ENCODE measurements at places on chromosomes 4 and X.

DNA sequence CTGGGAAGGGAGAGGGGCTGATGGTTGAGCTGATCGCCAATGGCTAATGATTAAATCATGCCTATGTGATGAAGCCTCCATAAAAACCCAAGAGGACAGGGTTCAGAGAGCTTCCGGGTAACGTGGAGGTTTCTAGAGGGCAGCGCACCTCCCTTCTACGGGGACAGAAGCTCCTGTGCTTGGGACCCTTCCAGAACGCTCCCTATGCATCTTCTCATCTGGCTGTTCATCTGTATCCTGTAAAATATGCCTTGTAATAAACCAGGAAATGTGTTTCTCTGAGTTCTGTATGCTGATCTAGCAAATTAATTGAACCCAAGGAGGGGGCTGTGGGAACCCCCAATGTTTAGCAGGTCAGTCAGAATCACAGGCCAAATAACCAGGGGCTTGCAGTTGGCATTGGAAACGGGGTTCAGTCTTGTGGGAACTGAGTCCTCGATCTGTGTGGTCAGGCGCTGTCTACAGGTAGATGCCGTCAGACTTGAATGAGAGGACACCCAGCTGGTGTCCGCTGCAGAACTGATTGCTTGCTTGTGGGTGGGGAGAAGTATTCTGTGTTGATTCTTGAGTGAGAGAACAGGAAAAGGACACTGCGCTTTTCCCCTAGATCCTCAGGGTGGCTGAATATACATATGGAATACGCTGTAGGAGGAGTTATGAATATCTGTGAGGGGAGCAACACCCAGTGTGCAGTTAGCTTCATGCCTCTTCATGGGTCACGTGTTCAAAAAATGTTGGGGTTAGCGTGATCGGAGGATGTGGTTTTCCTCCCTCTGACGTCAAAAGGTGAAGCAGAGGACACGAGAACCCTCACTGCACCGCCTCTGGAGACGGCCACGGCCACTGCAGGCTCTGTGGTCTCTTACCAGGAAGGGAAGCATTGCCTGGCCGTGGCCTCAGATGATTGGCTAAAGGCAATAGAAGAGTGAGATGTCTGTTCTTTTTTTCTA lies 29.2 kb downstream of the HTT-AS start:
- DNase-seq = no peak

GRCh38 chrX:33726281-33727160 lies 405.6 kb downstream of the FAM47A start:
- DNase-seq = no peak

GRCh38 chrX:130887376-130887775 lies 15.6 kb downstream of the ENOX2 start:
- DNase-seq = no peak

DNA sequence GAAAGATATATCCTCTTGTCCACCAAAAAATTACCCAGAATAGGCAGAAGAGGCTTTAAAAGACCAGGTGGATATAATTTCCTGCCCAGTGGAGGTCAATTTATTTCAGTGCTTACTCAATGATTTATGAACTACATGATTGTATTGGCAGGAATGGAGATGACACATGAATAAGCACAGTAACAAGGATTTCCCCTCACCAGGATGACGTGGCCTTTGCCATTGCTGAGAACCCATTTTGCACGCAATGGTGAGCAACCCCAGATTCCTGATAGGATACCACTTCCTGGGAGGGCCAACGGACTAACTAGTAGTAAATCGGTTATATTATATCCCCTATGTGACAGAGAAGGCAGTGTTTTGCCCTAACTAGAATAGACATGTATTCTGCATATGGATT lies 11.6 kb upstream of the TTC29 start:
- no peak for DNase-seq

DNA sequence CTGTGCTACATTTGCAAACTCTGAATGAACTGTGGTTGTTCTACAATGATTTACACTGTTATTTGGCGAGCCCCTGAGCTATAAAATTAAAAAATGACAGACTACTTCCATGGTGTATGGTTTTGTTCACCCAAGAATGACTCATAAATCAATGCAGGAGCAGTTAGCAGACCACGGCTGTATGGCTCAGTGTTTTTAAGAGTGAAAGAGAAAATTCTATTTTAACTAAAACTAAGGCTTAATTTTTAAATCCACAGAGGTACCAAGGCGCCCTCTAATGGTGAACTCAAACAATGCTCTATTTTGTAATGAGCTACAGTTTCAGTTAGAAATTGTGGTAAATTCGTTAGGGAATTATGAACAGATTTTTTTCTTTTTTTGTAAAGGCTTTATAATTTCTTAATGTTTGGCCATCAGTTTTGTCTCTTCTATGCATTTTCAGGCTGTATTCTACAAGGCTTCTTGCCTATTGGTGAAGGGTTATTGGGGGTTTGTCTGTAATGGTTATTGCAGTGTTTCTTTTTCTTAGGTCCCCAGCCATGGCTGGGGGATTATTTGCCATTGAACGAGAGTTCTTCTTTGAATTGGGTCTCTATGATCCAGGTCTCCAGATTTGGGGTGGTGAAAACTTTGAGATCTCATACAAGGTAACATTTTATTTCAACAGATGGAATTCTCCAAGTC lies 32.5 kb downstream of the HMGB2 start:
- no peak for DNase-seq

DNA sequence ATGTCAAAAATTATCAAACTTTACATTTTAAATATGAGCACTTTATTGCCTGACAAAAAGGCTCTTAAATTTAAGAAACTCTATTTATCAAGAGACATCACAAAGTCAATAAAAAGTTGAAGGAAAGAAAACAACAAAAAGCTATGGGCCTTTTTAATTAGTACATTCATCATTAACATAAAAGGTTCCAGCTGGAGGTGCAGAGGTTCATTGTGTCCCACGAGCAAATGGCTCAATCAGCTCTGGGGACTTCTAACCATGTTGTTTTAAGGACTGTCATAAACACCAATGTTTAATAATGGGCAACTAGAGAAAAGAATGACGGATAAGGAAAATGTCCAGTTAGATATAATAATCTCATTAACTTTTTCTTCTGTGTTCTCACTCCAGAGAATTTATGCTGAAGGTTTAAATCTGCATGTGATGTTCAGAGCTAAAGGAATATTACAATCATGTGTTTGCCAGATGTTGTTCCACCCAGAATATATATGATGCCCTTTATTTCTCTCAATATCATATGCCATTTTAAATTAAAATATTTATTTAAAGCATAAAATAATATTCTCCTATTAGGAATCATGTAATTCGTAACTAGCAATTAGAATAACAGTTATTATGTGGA lies 840.3 kb upstream of the ADGRL3 start:
- DNase-seq = no peak

DNA sequence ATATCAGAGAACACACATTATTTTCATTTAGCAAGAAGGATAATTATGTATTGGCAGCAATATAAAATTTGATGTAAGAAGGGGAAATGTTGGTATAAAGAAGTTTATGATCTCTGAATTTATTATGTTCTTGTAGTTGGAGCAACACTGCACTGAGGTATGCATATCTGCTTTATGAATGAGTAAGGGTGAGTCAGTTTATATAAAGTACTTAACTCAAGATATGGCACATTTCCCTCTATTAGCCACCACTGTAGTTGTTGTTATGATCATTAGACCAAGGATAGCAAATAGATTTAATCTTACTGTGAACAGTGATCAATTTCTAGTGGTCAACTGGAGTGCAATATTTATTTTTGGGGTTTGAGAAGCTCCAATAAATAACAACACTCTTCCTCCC lies 66.6 kb downstream of the SNX25 start:
- no peak for DNase-seq

- no peak for DNase-seq
Observed at GRCh38 chr4:160546201-160546600, 1443.3 kb downstream of the RAPGEF2 start.

GRCh38 chr4:3297066-3297859 lies 4.4 kb downstream of the RGS12 start:
- no peak for DNase-seq

GRCh38 chrX:35726176-35726575 lies 72.0 kb upstream of the MAGEB16 start:
- DNase-seq = no peak

DNA sequence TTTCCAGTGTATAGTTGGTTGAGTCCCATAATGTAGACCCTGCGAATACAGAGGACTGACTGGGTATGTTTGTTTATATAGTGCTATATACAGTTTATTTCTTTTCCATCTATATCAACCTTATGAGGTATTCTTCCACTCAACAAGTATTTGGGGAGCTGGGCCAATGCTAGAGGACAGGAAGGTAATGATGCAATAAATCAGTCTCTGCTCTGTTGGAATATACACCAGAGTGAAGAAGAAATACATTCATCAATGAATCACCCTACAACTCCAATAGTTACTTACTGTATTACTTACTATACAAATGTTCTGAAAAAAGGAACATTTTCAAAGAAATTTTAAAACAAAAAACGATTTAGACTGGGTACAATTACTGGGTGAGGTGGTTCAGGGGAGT lies 2.1 kb upstream of the ARSJ start:
- DNase-seq = no peak

GRCh38 chr4:64464581-64464980 lies 55.3 kb upstream of the TECRL start:
- no peak for DNase-seq

GRCh38 chrX:136147976-136148375 lies 643 bp downstream of the FHL1 start:
- DNase-seq = no peak

DNA sequence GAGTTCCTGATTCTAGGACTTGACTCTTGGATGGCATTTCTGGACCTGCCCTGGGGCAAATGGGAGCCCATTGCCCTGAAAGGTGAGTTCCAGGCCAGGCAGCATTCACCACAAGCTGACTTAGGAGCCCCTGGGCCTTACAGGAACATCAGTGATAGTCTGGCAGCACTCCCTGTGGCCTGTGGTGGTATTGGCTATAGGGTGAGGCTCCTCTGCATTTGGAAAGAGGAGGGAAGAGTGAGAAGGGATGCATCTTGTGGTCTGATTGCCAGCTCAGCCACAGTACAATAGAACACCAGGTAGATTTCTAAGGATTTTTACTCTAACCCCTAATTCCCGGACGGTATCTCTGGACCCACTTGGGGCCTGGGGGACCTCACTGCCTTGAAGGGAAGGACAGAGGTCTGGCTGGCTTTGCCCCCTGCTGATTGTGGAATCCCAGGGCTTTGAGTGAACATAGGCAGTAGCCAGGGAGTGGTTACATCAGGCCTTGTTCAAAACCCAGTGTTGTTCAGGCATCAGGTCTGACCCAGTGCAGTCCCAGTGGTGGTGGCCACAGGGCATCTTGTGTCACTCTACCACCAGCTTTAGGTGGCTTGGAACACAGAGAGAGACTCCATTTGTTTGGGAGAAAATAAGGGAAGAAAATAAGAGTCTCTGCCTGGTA lies 32.9 kb downstream of the MAGED4 start:
- DNase-seq = no peak

GRCh38 chr4:185134307-185134869 lies 8.7 kb upstream of the SLC25A4 start:
- DNase-seq = peak; percentile 23

- no peak for DNase-seq
Observed at GRCh38 chr4:65370709-65371108, 299.6 kb downstream of the EPHA5 start.

DNA sequence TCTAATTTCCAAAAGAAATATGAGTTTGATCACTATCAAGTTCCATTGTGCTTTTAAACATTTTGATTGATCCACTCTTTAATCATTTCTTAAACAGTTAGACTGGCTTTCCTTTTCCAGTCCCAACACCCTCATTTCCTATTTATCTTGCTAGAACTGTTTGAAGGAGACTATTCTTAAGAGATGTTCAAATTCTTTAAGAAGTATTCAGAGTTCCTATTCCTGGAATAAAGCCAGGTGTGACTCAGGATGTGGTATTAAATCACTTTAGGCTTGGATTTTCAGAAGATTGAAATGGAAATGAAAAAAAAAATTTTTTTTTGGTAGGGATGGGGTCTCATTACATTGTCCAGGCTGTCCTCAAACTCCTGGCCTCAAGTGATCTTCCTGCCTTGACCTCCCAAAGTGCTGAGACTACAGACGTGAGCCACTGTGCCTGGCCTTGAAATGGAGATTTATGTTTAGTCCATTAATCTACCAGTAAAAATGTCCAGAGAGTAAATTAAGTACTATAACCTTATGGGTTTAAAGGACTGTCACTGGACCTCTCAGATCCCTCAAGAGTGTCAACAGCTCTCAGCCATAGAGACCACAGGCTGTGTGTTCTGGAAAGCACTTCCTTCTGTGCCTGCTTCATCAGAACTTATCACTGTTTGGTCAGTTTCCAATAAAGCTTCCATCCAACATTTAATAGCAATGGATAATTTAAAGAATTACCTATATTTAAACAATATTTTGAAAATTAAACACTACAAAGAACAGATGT lies 90.7 kb downstream of the CDS1 start:
- DNase-seq = no peak

- no peak for DNase-seq
Observed at GRCh38 chr4:168451331-168451730, 29.0 kb downstream of the DDX60L start.

- DNase-seq = no peak
Observed at GRCh38 chr4:76725039-76725438, 172.9 kb downstream of the SOWAHB start.

GRCh38 chrX:148588649-148589310 lies 88.4 kb downstream of the AFF2 start:
- DNase-seq = no peak

- no peak for DNase-seq
Observed at GRCh38 chrX:52262195-52262546, 77.5 kb downstream of the MAGED4 start.

- DNase-seq = no peak
Observed at GRCh38 chr4:13955551-13955950, 328.0 kb upstream of the BOD1L1 start.

DNA sequence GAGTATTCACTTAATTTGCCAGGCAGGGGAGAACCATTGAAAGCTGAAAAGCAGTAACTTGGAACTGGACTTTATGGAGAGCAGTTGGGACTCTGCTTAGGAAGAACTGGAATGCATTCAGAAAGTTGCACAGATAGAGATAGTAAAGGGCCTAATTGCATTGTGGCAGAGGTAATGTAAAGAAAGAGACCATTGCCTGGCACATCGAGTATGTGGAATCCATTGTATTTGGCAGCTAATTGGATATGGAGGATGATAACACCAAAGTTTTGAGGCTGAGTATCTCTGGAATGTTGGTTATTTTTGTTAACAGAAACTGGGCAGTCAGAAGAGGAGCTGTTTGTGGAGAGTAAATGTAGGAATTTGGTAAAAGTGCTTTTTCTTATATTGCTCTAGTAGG lies 169.9 kb downstream of the BMPR1B start:
- no peak for DNase-seq

DNA sequence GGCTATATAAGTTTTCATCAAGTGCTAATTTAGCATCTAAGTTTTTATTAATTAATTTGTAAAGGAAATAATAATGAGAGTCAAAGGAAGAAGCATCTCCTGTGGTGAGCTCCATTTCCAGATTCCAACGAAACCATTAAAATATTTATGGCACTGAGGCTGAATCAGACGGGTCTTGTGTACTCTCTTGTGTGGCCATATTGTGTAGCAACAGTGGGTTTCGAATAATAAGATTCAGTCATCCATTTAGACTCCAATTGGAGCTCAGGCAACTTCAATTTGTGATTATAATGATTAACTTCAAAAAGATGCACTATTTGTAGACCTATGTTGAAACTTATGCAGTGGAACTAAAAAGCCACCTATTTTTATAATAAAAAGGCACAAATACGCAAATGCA lies 82.4 kb downstream of the SNCA start:
- DNase-seq = no peak

- DNase-seq = no peak
Observed at GRCh38 chr4:186932631-186933187, 209.1 kb upstream of the FAT1 start.

GRCh38 chr4:81921751-81922159 lies 450.0 kb upstream of the RASGEF1B start:
- DNase-seq = no peak
